ENCODE measurements at places on chromosomes 3 and 15.

- DNase-seq: no peak
Measured at GRCh38 chr3:122928396-122929187, 99.0 kb downstream of the SEMA5B start.

DNA sequence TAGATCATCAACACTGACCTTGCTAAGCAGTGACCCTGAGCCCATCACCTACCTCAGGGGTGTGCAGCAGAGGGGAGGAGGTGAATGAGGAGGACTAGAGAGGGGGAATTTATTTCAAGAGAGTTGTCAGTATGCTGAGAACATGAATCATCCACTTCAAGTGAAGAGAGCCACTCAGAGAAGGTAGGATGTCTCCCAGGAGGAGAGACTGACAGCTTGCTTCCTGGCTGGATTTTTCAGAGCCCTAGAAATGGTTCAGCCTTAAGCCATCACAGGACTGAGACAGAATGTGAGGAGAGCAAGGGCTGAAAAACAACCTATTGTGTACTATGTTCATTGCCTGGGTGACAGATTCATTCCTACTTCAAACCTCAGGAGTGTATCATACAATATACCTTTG, 34.8 kb downstream of the CCNL1 start:
- DNase-seq: no peak

DNA sequence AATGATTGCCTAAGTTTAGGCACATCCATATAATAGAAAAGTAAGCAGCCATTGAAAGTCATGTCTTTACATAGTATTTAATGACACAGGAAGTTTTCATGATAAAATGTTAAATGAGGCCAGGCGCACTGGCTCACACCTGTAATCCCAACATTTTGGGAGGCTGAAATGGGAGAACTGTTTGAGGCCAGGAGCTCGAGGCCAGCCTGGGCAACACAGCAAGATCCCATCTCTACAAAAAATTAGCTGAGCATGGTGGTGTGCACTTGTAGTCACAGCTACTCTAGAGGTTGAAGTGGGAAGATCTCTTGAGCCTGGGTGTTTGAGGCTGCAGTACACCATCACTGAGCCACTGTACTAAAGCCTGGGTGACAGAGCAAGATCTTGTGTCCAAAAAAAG, 59.4 kb downstream of the SETMAR start:
- no peak for DNase-seq

DNA sequence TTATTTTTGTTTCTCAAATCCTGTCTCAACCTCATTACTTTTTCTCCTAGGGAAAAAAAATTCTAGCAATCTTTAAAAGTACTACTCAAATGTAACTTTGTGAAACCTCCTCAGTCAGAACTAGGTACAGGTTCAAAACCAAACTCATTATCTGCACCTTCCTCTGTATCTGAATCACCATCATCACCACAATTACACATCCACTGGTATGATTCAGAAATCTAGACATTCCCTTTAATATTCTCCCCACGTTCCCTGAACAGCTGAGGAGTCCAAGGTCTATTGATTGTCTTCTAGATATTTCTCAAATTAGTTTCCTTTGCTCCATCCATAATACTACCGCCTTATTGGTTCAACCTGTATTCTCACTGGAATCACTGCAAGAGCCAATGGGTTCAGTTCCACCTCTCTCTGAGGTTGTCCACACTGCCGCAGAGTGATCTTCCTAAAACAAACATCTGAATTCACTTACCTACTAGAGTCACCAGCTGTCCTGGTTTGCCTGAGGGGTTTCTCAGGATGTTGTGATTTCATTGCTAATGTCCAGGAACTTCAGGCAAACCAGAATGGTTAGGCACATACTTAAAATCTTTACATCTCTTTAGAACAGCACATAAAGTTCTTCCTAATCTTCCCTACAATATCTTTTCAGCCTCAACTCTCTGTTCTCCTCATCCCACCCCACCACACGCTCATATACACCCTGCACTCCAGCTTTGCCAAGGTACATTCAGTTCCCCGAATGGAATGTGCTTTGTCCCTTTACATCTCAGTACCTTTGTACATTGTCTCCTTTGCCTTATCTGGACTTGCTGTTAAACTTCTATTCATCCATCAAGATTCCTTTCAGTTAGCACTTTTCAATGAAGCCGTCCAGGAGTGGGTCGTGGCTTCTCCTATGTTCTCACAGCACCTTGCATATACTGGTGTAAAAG, 24.2 kb downstream of the ATP13A4 start:
- no peak for DNase-seq

DNA sequence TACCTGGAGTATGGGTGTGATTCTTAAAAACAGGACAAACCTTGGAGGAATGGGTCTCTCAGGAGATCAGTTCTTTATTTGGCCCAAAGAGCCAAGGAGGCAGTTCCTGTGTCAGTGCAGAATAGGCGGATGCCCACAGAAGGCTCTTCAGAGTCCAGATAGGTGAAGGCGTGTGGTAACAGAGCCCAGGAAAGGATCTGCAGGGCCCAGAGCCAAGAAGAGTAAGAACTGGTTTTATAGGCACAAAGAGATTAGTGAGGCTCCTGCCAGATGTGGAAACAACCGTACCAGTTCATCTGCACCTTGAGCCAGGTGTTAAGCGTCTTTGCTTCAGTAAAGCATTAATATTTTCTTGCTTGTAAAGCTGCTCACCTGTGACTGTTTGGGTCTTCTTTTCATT, 140.1 kb upstream of the BFSP2 start:
- DNase-seq: no peak

GRCh38 chr15:29970402-29970695, 112.4 kb upstream of the GOLGA8J start:
- no peak for DNase-seq

GRCh38 chr3:110618512-110619226, 452.9 kb upstream of the NECTIN3 start:
- DNase-seq: no peak

GRCh38 chr3:42655980-42656679, 2.6 kb downstream of the ZBTB47 start:
- no peak for DNase-seq

DNA sequence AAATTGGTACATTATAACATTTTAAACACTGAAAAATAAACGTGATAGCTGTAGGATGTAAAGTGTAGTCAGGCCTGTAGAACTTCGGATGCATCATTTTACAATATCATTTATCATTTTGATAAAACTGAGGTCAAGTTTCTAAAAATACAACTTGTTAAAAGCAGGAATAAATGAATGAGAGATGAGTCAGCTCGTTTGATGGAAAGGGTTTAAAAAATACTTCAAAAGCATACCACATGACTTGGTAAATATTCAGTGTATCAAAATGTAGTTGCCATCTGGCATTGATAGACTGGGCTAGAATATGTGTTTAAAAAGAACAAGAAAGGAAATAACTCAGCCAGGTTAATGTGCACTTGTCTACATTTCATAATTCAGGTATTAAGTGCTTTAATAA, 357.0 kb downstream of the TIGIT start:
- no peak for DNase-seq

DNA sequence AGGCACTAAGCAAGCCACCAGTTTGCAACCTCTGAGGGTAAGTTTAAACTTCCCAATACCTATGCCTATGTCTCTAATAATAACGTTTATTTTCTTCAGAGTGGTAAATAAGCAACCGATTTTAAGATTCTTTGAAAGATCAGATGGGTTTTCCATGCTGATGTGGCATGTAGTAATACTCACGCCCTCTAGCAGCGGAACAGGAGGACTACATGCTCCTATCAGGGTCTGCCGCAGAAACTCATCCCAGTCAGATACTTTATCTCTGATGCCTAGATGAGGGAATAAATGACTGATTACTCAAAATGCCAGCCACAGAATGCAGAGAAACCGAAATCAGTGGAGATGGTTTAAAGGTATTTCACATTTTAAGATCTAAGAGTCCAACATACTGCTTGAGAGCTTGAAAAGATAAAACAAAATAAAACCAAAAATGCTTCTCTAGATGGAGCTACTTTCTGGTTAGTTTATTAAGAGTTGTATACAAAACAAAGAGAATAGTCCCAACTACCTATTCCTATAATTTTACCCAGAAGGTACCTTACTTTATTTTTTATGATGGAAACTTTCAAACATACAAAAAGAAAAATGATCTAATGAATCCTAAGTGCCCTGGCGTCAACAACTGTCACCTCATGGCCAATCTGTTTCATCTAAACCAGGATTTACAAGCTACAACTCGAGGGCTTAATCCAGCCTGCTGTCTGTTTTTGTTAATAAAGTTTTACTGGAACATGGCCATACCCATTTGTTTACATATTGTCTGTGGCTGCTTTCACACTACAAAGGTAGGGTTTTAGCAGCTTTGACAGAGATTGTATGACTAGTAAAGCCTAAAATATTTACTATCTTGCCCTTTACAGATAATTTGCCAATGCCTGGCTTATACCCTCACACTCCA, 37.5 kb upstream of the STIMATE start:
- peak; percentile 78 for DNase-seq

DNA sequence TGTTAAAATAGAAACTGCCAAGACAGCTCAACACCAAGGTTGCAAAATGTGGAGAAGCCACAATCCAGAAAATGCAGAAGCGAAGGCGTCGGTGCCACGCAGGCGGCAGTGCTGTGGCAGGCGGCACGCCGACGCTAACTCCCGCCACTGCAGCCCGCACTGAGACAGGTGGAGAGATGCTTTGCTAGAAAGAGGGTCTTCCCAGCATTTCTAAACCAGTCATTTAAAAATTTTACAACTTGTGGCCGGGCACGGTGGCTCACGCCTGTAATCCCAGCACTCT, 23.2 kb downstream of the CYFIP1 start:
- no peak for DNase-seq

DNA sequence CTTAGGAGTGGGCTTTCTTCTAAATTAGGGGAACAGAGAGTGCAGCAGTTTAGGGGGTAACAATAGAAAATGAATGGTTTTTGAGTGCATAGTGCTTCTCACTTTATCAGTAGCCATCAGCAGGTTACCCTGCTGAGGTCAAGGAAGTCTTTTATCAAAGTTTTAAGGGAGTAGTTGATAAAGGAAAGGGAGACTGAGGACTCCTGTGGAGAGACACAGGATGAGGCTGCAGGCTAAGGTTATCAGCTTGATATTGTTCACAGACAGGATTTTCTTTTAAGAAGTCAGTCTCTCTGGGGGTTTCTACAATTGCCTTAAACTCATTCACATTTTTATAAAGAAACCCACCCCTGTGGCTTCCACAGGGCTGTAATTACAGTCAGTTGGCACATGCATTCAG, 205.0 kb downstream of the AGBL1 start:
- DNase-seq: no peak

GRCh38 chr3:33041909-33042308, 55.0 kb downstream of the GLB1 start:
- peak; percentile 13 for DNase-seq

- DNase-seq: no peak
Measured at GRCh38 chr3:159371961-159372360, 570.1 kb downstream of the MFSD1 start.

DNA sequence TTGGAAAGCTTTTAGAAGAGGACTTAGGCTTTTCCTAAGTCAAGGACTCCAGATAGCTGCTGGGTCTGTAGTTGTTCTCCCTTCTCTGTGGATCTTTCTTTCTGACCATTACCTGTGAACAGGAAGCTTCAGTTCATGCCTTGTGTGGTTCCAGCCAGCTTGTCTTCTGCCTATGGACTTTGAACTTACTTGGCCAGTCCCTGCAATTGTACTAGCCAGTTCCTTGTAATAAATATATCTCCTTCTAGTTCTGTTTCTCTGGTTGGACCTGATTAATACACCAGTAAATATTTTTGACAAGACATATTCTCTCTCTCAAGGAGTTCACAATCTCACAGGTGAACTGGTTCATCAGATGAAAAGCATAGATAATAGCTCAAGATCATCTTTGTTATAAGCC, 341.3 kb upstream of the DPPA4 start:
- no peak for DNase-seq

- DNase-seq: peak; percentile 53
Measured at GRCh38 chr3:62134061-62134496, 239.3 kb downstream of the FEZF2 start.

DNA sequence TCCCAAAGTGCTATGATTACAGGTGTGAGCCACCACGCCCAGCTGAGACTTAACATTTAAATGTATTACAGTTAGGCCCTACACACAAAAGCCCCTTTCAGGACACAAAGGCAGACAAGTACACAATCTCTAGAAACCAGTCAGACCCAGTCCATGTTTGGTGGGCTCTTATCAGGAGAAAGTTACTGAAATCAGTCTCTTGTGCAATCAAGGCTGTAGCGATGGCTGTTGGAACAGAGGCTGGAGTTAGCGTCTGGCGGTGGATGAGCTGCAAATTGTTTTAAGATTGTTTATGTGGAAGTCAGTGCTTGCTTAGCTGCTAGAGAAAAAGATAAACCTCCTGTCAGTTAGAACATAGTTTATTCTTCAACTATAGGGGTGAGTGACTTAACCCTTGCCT, 89.5 kb upstream of the SNRPN start:
- DNase-seq: no peak

GRCh38 chr3:4981294-4981664, 2.0 kb downstream of the BHLHE40 start:
- peak; percentile 51 for DNase-seq

- no peak for DNase-seq
Measured at GRCh38 chr3:140316466-140316865, 361.4 kb upstream of the TRIM42 start.

DNA sequence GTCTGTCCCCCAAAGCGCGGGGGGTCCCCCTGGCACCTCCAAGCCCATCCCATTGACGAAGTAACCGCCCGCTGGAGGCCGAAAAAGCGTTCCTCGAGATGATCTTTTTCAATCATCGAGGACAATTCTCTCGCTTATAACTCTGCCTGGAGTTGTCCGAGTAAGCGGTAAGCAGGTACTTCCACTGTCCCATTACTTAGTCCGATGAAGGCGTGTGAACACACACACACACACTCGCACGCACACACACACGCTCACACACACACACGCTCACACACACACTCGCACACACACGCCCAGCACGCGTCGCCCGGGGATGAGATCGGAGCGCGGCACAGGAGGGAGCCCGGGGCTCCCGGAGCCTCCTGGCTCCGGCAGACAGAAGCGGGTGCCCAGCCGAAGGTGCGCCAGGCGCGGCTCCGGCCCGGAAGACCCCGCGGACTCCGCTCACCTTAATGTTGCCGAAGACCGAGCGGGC, 430 bp downstream of the SLCO2A1 start:
- peak; percentile 18 for DNase-seq

DNA sequence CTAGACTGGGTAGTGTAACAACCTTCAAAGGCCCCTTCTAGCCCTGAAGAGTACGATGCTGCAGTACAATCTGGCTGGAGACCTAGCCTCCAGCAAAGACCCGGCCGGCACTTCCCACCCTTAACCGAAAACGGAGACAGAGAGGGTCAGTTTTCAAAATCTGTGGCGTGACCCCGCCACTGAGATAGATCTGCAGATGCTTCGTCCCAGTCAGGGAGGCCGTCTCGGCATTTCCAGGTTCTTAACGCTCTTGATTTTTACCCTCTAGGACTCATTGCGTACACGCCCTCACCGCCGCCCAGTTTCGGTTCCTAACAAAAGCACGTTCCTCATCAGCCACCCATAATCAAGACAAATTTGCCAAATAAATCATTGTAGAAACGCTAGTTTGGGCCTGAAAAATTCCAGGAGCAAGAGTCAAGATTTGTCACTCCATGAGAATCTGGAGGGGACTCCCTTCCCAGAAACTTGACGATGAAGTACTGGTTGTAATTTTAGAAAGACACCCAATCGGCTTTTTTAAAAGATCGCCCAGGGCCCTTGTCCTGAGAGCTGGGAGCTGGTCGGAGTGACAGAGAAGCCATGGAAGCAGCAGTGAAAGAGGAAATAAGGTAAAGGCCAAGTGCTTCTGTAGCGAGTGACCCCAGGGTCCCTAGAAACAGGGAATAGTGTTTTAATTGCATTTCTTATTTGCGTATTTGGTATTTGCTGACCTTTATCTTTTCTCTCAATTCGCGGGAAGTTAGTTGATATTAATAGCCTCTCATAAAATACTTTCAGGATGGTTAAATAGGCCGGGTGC, 868 bp upstream of the TMEM87A start:
- peak; percentile 77 for DNase-seq
